Posterior cingulate gyrus (tissue), 11 donors: ENCODE measurements at places on chromosomes 6 and 20.

- DNase-seq: no peak
Measured at GRCh38 chr6:160028487-160029275, 59.8 kb downstream of the IGF2R start.

GRCh38 chr20:46688151-46689081 lies 828 bp downstream of the TP53RK start:
- no peak for DNase-seq

GRCh38 chr20:10488534-10488933 lies 53.4 kb downstream of the SLX4IP start:
- DNase-seq: no peak

GRCh38 chr20:57672164-57672563 lies 37.7 kb downstream of the PMEPA1 start:
- DNase-seq: no peak

GRCh38 chr6:1312473-1313367 lies 822 bp downstream of the FOXQ1 start:
- DNase-seq: no peak

DNA sequence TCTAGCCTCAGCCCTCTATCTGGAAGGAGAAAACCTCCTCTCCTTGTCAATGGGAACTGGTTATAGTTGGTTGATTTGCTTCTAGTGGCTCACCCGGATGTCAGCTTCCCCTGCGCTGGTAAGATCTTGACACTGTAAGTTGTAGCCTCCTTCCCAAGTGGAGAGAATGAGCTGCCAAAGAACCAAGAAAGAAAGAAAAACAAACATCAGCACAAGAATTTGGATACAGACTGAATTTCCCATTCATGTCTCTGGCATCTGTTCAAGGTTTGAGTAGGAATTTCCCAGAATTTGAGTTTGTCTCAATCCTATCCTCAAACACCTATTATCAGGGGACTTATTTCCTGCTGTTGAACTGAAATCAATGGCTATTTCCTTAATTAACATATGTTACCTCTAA lies 44.1 kb downstream of the ELOVL2 start:
- no peak for DNase-seq

GRCh38 chr6:115271434-115271833 lies 789.3 kb downstream of the FRK start:
- no peak for DNase-seq
